ENCODE measurements at places on chromosomes 6 and 20.

DNA sequence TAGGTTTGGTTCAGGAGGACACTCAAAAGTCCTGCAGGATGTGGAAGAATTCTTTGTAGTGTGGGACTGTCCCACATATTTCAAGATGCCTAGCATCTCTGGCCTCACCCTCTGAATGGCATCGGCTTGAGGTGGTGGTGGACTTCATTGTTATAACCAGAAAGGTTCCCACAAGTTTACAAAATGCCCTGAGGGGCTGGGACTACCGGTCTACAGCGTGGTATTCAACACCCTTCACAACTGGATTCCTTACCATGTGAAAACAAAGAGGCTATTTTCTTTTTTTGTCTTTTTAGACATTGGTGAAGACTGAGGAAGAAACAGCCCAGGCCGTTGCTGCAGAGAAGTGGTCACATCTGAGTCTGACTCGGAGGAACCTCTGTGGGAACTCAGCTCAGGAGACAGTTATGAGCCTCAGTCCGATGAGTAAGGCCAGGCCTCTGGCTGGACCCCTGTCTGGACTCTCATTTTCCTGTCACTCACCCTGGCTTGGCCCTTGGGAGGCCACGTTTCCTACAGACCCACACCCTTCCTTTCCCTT is 15.2 kb downstream of the PGBD1 start:
- DNase-seq: no peak

DNA sequence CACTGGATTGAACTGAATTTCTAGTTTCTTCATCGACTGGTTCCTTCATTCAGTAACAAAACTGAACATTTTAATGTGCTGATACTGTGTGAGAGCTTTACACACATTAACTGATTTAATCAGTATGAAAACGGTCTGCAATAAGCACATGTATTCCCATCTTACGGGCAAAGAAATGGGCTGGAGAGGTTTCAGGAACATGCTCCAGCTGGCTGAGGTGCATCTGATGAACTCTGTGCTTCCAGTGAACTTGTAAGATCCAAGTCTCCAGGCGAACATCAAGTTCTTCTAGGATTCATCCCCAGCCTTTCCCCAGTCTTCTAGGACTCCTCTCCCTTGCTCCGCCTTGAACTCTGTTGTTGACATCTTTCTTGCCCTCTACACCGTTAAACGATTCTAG is 220.7 kb upstream of the AGPAT4 start:
- no peak for DNase-seq

- no peak for DNase-seq
Observed at GRCh38 chr6:163823577-163823976, 409.1 kb downstream of the QKI start.

- DNase-seq: no peak
Observed at GRCh38 chr6:135161411-135162395, 19.4 kb upstream of the MYB start.

DNA sequence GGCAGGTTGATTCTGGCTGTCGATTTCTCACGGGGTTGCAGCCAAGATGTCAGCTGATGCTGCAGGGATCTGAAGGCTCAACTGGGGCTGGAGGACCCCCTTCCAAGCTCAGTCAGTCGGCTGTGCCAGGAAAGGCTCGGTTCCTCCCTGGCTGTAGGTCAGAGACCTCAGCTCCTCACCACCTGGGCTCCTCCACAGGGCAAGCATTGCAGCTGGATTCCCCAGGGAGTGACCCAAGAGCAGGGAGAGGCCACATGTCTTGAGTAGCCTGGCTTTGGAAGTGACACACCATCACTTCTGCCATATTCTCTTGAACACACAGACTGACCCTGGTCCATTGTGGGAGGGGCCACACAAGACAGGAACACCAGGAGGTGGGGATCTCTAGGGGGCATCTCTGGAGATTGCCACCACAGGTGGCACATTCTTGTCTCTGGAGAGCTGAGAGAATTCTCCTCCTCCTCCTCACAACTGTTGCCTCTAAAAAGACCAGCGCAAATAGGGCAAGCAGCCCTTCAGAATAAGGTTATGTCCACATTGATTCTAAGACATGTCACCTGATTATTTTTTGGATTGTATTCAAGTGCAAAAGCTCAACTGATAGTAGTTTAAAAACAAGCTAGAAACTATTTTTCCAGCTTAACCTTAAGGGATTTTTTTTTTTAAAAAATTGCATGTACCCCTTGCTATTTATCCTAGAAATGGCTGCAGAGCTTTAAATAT is 270.5 kb downstream of the NRN1 start:
- DNase-seq: no peak

- no peak for DNase-seq
Observed at GRCh38 chr6:29610540-29610939, 22.4 kb downstream of the GABBR1 start.

DNA sequence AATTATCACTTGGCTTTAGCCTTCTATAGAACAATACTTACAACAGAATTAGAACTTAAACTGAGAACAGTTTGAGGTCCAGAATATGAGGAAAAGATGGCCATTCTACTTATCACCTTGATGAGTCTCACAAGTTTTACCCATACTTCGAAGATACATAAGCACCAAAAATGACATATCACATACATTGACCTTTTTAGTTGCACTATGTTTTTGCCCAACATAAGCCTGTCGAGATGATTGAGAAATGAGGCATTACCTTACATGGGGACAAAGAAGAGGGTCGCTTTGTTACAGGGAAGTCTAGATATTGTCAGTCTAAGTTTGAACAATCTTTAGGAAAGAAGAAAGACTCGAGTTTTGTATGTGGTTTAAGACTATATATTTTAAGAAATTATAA is 48.4 kb upstream of the MEI4 start:
- DNase-seq: no peak

DNA sequence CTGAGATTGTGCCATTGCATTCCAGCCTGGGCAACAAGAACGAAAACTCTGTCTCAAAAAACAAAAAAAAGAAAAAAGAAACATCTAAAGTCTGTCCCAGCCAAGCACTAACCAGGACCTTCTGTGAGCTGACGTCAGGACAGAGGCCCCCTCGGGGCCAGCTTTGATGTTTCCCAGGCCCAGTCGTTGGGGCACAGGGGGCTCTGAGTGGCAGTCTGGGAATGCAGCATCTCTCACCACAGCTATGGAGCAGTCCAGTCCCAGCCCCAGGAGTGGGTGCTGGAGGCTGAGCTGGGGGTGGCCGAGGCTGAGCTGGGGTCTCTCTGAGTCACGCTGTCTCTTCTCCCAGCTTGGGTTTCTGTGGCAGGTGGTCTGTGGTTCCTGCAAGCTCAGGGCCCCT is 46.0 kb upstream of the SRF start:
- no peak for DNase-seq

- DNase-seq: no peak
Observed at GRCh38 chr20:34493646-34494045, 22.6 kb upstream of the DYNLRB1 start.

DNA sequence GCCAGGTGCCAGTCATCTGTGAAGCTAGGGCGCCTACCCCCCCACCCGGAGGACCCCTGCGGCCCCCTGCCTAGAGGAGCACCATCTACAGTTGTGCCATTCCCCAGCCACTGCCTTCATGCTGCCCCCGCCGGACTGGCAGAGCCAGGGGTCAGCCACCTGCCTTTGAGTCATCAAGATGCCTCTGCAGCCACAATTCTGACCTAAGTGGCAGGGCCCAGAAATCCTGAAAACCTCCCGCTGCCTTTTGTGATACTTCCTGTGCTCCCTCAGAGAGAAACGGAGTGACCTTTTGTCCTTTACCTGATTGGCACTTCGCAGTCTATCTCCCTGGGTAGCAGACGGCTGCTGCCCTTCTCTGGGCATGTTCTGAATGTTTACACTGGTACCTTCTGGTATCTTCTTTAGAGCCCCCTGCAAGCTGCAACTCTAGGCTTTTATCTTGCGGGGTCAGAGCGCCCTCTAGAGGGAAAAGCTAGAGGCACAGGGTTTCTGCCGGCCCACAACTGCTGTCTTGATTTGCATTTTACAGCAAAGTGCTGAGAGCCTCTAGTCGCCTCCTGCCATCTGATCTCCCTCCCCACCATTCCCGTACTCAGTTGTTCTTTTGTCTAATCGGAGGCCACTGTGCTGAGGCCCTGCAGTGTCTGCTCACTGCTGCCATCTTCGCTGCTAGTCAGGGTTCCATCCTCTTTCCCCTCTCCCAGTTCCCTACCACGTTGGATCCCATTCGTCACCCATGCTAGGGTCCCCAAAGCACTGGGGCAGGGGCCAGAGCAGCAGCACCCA is 26.9 kb downstream of the SPATA2 start:
- DNase-seq: peak; percentile 46

- DNase-seq: no peak
Observed at GRCh38 chr6:142804490-142804889, 140.5 kb downstream of the HIVEP2 start.

- peak; percentile 9 for DNase-seq
Observed at GRCh38 chr20:12331236-12331635, 413.5 kb downstream of the BTBD3 start.

DNA sequence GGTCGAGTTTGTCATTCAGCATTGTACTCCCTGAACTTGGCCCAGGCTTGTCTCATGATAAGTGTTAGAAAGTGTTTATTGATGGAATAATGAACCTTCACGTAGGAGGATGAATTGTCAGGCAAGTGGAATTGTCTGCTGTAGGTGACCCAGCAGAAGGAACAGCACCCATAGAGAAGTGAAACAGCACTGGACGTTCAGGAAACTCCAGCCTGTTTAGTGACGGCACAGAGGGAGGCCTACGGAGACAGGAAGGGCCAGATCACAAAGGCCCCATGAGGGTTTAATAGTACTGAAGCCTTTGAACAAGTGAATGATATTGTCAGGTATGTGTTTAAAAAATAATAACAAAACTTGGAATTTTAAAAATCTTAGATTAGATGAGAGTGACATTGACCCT is 2.9 kb downstream of the STX11 start:
- DNase-seq: no peak

DNA sequence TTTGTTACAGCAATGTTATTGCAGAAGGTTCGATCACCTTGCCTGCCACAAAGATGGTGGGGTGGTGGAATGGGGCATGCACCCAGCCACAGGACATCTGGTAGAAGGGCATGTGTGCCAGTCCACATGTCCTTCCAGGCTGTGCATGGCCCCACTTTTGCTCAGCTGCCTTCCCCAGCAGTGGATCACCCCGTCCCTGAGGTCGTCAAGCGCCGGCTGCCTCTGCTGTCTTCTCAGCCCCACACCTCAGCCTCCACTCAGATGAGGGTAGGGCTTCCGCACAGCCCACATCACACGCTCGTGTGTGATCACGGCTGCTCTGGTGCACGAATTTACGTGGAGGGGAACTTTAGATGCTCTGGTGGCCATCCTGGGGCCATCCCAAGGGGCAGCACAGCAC is 109.5 kb upstream of the PMEPA1 start:
- no peak for DNase-seq

- DNase-seq: no peak
Observed at GRCh38 chr6:166957805-166958076, 1.4 kb upstream of the RNASET2 start.

DNA sequence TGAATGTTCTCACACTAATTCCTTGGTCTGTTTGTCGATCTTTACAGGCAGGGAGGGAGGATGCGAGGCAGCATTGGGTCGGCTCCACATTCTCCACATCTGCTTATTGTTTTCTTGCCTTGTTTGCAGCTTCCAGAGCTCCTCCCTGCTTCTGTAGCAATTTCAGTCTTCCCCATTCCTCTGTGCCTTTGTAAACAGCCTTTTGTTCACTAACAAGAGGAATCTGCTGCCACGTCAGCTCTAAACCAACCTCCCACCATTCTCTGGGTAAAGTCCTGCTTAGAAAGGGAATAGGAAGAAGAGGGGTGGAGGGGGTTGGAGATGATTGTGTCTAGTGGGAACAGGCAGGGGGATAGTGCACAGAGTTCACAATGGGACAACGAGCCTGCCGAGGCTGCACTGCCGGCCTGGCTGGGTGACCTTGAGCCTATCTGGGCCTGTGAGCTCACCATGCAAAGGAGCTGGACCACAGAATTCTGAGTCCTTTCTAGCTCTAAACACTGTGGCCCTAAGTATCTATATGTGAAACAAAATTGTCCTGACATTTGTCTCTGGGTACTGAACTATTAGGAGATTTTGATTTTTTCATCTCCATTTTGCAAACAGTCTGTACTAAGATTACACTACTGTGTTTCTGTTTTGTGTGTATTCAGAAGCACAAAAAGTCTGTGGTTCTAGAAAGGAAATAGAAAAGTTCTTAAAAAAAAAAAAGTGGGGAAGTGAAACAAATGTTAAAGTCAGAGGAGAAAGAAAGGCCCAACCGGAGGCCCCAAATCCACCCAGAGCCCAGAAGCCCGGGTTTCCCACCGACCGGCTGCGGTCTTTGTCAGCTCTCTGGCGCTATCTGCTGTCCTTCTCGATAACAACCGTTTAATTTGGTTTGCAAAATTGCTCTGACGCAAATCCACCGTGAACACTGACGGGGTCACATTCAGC is 1.4 kb upstream of the PRND start:
- DNase-seq: peak; percentile 43

DNA sequence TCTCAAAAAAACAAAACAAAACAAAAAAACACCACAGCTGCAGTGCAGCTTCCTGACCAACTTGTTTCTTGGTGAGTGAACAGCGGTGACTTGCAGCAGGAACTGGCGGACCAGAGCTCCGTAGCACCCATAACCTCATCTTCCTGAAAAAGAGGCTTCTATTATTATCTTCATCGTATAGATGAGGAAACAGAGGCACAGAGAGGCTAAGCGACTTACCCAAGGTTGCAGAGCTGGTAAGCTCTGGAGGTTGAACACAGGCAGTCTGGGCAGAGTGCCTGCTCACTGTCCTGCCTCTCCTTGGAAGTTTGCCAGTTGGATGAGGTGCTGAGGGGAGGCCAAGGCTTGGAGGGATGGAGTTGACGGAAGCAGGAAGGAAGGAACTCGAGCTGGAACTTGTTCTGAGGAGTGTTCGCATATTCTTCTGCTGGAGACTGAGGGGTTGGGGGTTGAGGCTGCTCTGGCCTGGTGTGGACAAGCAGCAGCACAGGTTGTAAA is 47.9 kb upstream of the CCDC167 start:
- peak; percentile 43 for DNase-seq

DNA sequence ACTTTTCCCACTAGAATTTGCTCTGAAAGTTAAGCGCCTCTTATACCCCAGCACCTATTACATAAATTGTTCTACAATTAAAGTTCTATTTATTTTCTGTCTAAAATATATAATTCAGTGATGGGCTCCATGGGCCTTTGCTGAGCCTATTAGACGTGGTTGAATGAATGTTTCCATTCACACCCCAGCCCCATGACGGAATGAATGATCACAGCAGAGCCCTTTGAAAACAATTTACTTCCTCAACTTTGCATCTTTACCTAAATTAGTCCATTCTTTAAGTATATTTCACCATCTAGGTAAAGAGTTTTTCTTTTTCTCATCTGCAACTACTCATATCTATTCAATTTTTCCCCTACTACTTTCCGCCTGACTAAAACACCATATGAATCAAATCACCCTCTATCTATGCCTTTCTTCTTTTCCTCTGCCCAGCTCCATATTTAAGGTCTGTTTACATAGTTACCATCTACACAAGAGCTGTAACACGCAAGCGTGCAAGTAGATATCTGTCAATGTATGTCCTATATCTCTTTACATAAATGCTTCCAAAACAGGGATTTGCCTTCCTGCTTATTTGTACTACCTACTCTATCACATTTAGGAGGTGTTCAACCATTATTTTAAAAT is 69.7 kb downstream of the ECT2L start:
- DNase-seq: no peak
